Left ventricle myocardium inferior (tissue), 1 donor: ENCODE measurements at places on chromosomes 12 and 14. TPM values are rescaled to one million over a fixed set of nuclear protein-coding genes. Genes with fewer than 3 reads are reported as not detected.

DNA sequence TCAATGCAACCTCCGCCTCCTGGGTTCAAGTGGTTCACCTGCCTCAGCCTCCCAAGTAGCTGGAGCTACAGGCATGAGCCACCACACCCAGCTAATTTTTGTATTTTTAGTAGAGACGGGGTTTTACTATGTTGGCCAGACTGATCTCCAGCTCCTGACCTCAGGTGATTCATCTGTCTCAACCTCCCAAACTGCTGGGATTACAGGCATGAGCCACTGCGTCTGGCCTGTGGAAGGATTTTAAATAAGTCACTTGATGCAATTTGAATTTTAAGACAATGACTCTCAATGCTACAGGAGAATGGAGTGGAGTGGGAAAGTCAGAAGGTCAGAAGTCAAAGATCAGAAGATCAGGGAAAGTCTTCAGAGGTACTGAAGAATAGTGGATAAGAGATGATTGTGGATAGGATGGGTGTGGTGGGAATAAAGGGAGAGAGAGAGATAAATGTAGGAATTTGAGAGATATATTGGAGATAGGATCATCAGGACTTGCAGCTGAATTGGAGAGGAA, 15.4 kb downstream of the TMEM52B start:
- no peak overlapping the region for H3K27ac ChIP-seq
- no peaks in the 10 kb centered on the region for H3K36me3 ChIP-seq
- H3K27me3 ChIP-seq = no peaks in the 10 kb centered on the region
- no peak for DNase-seq

DNA sequence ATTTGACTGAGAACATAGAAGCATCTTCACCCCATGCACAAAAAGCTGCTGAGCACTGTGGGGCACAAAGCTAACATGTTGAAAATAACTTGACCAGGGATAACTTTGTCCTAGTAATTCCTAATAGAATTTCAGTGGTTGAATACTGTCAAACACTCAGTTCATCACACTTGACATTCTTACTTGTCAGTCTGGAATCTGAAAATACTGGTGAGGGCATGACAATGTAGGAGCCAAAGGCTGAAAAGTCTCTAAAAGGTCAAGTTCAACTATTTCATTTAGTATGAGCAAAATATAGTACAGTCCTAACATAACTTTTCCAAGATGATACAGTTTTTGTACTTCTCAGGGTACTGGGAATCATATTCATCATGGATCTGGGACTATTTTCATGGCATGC, 504.4 kb upstream of the LMO3 start:
- H3K4me3 ChIP-seq = no peak overlapping the region
- DNase-seq = no peak
- H3K27me3 ChIP-seq = no peaks in the 10 kb centered on the region
- no peaks in the 10 kb centered on the region for H3K4me1 ChIP-seq

DNA sequence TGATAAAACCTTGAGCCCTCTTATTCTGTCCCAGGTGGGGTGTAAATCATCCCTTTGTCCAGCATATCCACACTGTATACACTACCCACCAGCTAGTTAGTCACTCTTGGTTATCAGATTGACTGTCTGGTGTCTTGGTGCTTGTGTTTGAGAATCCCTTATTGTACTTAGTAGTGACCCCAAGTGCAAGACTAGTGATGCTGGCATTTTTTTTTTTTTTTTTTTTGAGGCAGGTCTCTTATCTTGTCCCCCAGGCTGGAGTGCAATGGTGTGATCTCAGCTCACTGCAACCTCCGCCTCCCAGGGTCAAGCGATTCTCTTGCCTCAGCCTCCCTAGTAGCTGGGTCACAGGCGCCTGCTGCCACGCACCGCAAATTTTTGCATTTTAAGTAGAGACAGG, 5.8 kb downstream of the VRK1 start:
- no peaks in the 10 kb centered on the region for H3K27me3 ChIP-seq
- peaks cover 25% of the 10 kb centered on the region for H3K4me1 ChIP-seq
- no peak overlapping the region for H3K27ac ChIP-seq
- no peaks in the 10 kb centered on the region for H3K36me3 ChIP-seq
- H3K4me3 ChIP-seq = no peak overlapping the region
- DNase-seq = no peak

Gene KCNK13
- total RNA-seq = 1.9 TPM

Gene VEZT
- total RNA-seq = 66.1 TPM

Gene SLC6A13
- 1.8 TPM for total RNA-seq

Gene PTHLH
- total RNA-seq = 3.7 TPM

Gene ADGRD1
- total RNA-seq = 99.5 TPM
